ENCODE measurements at places on chromosomes 3 and 15.

- peak; percentile 9 for DNase-seq
These were observed 47.0 kb downstream of the MAP3K13 start for GRCh38 chr3:185409957-185410356.

DNA sequence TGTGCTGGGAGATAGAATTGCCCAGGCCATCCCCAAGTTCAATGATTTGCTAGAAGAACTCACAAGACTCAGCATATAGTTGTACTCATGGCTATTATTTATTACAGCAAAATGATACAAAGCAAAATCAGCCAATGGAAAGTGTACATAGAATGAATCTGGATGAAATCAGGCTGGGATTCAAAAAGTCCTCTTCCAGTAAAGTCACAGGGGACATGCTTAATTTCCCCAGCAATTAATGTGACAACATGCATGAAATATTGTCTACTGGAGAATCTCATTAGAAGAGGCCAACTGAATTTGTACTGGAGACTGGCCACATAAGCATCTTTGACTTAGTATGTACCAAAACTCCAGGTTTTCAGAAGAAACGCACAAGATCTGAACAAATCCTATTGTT is 1043.1 kb downstream of the NAALADL2 start:
- DNase-seq: no peak

DNA sequence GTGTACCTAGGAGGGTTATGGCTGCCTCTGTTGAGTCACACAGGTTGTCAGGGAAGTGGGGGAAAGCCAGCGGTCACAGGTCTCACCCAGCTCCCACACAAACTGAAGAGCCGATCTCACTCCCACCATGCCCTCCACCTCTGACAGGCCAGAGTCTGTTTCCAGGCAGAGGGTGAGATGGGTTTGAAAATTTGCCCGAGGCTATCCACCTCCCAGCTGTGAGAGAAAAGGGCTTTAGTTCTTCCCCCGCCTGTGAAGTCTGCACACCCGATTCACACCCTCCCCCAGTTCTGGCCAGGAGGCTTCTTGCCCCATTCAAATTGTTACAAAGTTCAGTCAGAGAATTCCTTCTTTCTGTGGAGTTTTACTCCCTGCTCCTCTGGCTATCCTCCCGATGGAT is 446.9 kb downstream of the EDEM1 start:
- no peak for DNase-seq

- DNase-seq: no peak
These were observed 72.3 kb upstream of the BOC start for GRCh38 chr3:113138839-113139743.

DNA sequence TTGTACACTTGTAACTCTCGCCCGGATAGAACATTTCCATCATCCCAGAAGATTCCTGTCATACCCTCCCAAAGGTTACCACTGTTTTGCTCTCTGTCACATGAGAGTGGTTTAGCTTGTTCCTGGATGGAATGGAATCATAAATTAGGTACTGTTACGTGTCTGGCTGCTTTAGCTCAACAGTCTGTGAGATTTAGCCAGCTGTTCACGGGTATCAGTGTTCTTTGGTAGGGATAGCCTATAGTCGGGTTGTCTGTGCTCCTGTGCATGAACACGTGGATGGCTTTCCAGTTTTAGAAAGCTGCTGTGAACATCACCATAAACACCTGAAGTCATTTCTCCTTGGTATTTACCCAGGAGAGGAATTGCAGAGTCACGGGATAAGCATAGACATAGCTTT is 58.2 kb upstream of the NR2C2 start:
- no peak for DNase-seq

GRCh38 chr15:66251790-66252684 is 1.5 kb downstream of the MEGF11 start:
- peak; percentile 67 for DNase-seq

- DNase-seq: no peak
These were observed 758.3 kb upstream of the ARPP21 start for GRCh38 chr3:34881026-34881425.

DNA sequence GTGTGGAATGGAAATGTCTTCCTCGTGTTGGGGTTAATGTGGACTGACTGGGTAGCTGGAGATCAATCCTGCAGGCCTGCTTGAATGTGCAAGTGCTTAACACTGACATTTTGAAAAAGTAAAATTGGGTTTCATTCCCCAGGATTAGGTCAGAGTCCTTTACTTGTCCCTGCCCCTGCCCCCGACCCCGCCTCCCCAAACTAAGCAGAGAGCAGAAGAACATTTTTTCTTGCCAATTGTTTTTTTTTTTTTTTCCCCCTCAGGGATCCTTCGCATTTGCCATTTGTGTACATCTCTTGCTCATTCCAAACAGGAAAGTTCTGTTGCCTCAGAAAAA is 147.0 kb upstream of the NR2F2 start:
- no peak for DNase-seq

- DNase-seq: no peak
These were observed 945 bp upstream of the PLA2G4F start for GRCh38 chr15:42157381-42157780.

- DNase-seq: peak; percentile 11
These were observed 826 bp downstream of the LRRC58 start for GRCh38 chr3:120348065-120348990.

- peak; percentile 75 for DNase-seq
These were observed 53.7 kb downstream of the CGGBP1 start for GRCh38 chr3:88005066-88005465.

DNA sequence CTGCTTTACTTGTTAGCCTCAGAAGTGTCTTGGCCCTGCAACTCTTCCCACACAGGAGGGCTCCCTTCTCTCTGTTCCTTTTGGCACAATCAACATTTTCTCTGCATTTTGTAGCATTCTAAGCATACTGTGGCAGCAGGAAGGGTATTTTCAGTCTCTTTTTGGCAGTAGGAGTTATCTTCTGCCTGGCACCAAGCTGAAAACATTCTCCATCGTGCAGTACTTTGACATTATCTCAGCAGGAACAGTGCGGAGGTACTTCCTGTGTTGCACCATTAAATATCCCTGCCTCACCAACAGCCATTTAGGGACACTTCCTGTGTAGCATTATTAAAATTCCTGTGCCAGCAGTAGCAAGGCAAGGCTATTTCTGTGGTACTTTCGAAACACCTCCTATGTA is 233.2 kb upstream of the SEMA6D start:
- DNase-seq: peak; percentile 93

DNA sequence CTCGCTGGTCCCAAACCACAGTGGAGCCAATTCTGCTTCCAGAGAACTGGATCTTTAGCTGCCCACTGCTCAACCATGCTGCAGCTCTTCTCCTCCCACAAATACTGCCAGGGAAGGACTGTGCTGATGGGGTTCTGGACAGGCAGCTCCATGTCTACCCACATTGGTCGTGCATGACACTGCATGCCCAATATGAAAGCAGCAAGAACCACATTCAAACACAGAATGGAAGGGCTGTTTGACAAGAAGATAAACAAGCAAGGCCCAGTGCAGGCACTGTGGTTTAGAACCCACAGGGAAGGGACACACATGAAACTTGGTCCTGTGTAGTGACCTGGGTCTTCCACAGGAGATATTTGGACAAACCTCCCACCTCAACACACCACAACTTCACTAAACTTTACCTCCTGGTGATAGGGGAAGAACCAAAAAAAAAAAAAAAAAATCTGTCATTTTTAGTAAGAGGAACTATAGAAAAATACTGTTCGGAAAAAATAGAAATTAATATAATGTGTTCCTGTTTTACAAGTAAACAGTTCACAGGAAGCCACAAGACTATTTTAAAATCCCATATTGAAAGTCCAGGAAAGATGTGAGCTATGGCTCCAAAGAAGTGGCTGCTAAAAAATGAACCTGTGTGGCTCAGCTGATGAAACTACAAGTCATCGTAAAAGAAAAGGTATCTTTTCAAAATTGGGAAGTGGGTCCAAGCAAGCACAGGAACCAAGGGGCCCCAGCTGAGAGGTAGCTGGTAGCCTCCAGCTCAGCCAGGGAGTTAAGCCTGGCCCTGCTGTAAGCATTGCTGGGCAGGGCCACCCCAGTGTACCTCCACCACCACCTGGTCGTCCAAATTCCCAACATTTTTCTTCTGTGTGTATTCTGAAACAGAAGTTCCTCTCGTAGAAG is 77.7 kb upstream of the ACAN start:
- DNase-seq: no peak

- DNase-seq: no peak
These were observed 772.7 kb downstream of the ROBO1 start for GRCh38 chr3:78995087-78995486.

GRCh38 chr15:58473724-58474123 is 41.9 kb downstream of the LIPC start:
- DNase-seq: peak; percentile 55

- peak; percentile 80 for DNase-seq
These were observed 250.3 kb downstream of the ULK4 start for GRCh38 chr3:41711651-41712050.

DNA sequence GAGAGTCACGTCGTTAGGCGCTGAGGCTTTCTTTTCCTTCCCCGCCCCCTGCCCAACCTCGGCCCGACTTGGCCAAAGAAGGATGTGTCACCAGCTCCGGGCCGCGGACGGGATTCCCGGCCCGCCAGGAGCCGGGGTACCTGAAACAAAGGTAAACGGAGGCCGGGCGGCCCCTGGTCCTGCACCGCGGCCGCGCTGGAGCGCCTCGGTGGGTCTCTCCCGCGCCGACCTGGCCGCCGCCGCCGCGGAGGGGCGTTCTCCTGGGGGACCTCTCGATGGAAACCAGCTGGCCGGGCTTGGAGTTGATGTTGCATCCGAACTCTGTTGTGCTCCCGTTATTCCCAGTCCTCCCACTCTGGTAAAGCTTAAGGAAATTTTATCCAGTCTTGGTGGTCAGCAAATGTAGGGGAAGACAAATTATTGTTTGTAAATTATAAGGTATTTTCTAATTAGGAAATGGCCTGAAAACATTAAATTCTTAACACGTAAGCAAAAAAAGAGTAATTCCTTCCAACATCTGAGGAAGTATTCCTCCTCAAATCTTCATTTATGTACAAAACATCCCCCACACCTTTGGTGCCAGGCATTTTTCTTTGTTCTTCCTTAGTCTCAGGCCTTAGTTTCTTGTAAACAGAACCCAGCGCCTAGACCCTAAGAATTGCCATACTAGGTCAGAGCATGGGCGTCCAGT is 888 bp downstream of the PPP2R3A start:
- DNase-seq: no peak

DNA sequence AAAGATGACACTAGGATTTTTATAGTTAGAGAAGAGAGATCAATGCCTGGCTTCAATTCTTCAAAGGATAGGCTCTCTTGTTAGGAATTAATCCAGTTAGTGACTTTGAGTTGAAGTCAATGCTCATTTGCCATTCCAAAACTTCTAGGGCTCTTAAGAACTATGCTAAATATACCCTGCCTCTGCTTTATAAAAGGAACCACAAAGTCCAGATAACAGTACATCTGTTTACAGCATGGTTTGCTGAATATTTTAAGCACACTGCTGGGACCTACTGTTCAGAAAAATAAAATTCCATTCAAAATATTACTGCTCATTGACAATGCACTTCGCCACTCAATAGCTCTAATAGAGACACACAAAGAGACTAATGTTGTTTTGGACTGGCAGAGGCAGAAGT is 786.6 kb upstream of the DPPA4 start:
- DNase-seq: no peak

- no peak for DNase-seq
These were observed 12.2 kb downstream of the XIRP1 start for GRCh38 chr3:39180183-39180545.

DNA sequence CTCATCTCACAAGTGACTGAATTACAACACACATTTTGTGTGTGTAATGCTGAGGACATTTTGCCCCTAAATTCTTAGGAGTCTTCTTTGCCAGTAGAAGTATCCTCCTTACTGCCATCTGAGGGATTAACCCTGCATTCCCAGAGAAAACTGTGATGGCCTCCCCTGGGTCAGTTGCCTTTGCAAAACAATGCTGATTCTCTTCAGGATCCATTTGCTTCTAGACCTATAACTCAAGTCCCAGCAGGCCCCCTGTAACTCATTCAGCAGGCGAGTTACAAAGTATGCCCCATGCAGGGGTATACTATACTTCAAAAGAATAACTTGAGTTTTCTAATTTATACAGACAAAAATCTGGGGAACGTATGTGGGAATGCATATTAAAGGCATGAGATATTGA is 6.6 kb upstream of the MCF2L2 start:
- no peak for DNase-seq

- no peak for DNase-seq
These were observed 92.3 kb upstream of the MME start for GRCh38 chr3:154987846-154988245.

DNA sequence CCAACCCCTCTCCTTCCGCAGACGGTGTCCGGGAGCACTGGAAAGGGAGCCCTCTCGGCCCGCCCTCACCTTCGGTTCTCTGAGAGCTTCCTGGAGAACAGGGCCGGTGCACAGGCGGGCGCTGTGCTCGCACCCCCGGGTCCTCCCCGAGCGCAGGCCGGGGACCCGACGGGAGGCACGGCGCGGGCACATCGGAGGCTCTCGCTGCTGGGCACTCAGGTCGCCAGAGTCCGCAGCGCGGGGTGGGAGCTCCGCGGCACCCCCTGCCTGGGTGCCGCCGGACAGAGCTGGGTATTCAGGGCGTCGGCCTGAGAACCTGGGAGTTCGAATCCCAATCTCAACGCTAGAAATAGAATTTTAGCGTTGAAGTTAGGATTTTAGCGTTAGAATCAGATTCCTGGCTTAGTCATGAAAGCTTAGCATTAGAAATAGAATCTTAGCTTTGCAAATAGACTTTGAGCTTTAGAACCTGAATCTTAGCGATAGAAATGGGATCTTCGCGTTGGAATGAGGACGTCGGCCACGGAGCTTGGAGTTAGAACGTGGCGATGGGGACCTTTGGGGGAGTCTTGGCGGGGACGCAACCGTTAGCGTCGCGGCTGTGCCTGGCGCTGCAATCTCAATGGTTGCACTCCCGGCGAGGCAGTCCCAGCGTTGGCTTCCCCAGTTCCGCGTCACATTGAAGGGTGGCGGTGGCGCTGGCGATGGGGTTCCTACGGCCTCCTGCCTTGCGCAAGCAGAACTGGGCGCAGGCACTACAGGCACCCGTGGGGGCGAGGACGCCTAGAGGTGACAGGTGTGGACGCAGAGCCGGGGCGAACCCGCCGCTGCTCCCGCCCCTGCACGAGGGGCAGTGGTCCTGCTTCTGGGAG is 549 bp downstream of the TRH start:
- DNase-seq: peak; percentile 19

GRCh38 chr15:74783072-74783807 is 1.4 kb downstream of the CSK start:
- DNase-seq: peak; percentile 38

DNA sequence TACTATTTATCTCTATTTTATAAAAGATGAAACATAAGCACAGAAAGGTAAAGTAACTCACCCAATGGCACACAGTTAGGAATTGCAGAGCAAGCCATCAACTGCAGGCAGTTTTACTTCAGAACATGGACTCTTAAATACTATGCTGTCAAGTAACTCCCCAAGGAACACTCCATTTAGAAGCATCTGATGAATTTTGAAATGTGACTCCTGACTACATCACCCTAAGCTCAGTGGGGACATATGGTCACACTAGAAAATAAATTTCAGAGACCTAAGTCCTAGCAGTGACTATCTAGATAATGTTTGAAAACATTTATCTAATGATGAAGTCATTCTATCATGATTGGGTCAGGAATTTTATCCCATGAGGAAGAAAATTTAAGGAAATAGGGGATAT is 272.8 kb upstream of the ARRDC4 start:
- DNase-seq: no peak
